CD4-positive, alpha-beta T cell treated with Interleukin-15 for 4 hours (primary cell): ENCODE measurements at places on chromosomes 4 and X.
A peak's percentile ranks its signal among the peaks of the same experiment; 100 is the strongest.

GRCh38 chrX:131081772-131082740 lies 23.9 kb downstream of the ARHGAP36 start:
- DNase-seq = no peak

DNA sequence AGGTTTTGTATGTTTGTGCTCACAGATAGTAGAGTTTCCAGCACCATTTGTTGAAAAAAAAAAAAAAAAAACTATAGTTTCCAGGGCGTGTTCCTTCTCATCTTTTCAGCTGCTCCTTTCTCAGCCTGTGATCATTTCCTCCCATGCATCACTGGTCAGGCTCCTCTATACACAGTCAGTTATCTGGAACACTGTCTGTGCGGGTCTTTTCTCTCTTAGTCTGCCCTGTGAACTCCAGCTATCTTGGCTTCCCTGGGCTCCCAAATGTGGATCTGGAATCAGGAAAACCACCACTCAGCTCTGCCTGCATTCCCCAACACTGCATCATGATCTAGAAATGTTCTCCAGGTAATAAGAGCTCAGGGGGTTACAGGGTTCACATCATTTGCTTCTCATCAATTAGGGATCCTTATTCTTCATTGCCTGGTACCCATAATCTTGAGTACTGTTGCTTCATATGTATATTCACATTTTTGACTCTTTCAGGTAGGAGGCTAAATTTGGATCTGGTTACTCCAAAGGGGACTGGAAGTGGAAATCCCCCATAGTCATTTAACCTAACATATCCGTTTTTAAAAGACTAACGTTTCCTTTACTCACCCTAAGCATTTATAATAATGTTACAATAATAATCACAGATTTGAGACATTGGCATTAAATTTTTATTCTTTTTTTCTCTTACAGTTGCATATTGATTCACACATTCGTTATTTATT lies 221.8 kb upstream of the KLF3 start:
- DNase-seq = no peak

- no peak for DNase-seq
Measured at GRCh38 chr4:138330531-138330930, 88.4 kb upstream of the SLC7A11 start.

GRCh38 chr4:43452948-43453347 lies 560.4 kb downstream of the GRXCR1 start:
- DNase-seq = no peak

DNA sequence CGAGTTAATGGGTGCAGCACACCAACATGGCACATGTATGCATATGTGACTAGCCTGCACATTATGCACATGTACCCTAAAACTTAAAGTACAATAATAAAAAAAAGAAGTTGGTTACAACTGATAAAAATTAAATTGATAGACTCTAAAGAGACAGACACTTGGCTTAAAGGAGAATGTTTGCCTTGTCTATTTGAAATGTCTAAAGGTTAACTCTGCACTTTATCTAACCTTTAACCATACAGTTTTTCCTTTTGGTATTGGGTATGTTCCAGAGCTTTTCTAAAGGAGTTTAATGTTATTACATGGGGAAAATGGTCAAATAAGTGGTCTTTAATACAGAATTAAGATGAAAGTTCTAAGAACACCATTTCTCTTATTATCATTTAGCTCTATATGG lies 145.1 kb upstream of the HCCS start:
- no peak for DNase-seq

GRCh38 chr4:101262683-101263082 lies 84.6 kb downstream of the PPP3CA start:
- no peak for DNase-seq

DNA sequence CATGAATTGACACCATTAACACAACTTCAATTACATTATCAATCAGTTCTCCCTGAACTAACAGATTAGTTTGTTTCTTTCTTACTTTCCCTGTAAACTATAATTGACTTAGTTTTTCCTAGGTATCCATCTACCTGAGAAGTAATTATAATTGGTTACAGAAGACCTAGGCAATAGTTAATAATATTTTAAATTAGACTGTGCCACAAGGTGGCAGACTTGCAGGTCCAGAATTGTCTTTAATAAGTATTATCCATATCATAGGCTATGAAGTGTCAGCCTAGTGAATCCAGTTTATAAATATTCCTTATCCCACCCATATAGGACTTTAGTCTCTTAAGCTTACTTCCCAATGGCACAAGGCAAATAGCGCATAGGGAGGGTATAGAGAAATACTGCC lies 48.9 kb upstream of the FAM47B start:
- DNase-seq = no peak

- DNase-seq = peak; percentile 19
Measured at GRCh38 chrX:136259543-136259942, 8.3 kb upstream of the MAP7D3 start.

DNA sequence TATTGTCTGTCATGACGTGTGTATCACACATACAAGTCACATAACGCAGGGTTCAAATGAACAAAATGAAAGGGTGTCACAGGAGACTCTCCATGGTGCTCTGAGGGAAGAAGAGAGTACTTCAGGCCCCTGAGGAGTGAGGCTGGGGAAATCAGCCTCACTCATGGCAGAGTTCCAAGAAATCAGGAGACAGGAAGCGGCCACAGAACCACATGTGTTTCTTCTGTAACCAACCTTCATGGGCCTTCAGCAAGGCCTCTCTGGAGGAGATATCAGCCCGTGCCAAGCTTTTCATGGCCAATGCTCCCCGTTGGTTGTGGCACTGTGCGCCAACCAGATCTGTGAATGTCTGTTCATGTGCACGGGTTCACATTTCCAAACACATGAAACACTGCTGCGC lies 76.0 kb downstream of the NAT8L start:
- peak; percentile 2 for DNase-seq

GRCh38 chr4:41839916-41840854 lies 91.7 kb upstream of the PHOX2B start:
- no peak for DNase-seq

DNA sequence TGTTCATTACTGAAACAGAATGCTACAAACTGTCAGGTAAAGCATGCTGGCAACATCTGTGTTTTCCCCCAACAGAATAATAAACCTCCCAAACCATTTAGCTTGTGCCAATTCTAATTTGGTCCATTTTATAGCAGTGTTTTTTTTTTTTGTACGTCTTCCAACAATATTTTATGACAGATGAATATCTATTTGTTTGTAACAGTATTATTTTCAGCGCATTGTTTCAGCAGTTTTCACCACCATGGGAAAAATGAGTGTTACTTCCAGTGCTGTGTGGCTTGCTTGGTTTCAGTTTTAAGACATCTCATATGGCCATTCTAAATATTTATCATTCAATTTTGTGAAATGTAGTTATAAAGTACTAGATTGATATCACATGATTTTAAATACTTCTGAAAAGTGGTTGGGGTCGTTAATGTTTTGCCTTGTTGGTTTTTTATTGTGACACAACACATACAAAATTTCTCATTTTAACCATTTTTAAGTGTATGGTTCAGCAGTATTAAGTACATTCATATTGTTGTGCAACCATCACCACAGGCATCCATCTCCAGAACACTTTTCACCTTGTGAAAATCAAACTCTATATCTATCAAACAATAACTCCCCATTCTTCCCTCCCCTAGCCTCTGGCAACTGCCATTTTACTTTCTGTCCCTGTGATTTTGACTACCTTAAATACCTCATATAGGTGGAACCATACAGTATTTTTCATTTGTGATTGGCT lies 25.6 kb upstream of the TBC1D19 start:
- no peak for DNase-seq

DNA sequence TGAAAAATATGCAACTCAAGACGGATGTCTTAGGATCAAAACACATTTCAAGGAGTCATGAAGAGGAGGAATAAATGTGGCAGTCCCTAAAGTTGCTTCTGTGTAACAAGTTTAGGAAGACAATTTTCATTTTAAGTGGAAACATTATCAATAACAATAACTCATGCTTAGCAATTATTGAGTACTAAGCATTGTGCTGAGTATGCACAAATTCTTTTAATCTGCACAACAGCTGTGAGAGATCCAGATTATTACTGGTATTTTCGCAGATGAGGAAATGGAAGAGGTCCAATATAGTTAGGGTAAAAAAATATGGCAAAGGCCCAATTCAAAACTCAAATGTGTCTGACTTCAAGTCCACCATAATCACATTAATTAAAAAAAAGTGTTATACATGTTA lies 2.9 kb upstream of the TEX13B start:
- DNase-seq = no peak

DNA sequence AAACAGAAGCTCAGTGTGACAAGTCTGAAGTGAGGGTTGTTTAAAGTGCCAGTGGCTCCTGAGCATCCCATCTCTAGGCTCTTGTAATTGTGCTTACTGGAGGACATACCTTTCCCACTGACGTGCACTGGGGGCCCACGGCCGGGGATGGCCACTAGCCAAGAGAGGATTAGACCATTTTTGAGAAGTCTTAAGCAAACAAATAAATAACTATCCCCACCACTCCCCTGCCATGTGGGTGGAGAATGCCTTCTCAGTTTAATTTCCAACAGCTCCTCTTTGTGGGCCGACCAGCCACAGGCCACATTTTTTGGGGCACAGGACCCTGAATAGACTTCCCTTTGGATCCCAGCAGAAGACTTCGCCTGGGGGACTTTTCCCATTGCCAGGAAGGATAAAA lies 125.0 kb upstream of the MSX1 start:
- DNase-seq = no peak

GRCh38 chr4:87243426-87244053 lies 23.1 kb upstream of the KLHL8 start:
- no peak for DNase-seq

GRCh38 chr4:102552781-102553180 lies 51.6 kb downstream of the NFKB1 start:
- peak; percentile 53 for DNase-seq

- DNase-seq = no peak
Measured at GRCh38 chr4:19026281-19026680, 1004.7 kb upstream of the LCORL start.

GRCh38 chrX:447052-447451 lies 60.3 kb upstream of the PPP2R3B start:
- DNase-seq = no peak
